ENCODE measurements at places on chromosomes 7 and 10. TPM values are rescaled to one million over a fixed set of nuclear protein-coding genes. Genes with fewer than 3 reads are reported as not detected.
A peak's percentile ranks its signal among the peaks of the same experiment; 100 is the strongest.

DNA sequence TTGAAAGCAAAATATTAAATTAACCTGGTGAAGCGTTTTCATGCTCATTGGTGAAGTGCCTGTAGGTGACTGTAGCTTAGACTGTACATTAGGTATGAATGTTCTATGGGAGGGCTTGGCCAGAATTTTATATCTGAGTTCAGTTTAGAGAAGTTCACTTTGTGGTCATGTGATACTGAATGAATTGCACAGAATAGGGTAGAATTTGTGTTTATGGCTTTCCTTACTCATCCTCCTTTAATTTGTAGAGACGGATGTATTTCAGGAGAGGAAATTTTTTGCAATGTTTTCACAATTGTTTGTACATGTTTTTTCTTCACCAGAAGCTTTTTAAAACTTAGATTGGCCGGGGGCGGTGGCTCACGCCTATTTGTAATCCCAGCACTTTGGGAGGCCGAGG lies 32.3 kb downstream of the REEP3 start:
- no peak for ATAC-seq

The LRRC17 gene
- 7.6 TPM for total RNA-seq

GRCh38 chr7:74183653-74184450 lies 9.7 kb downstream of the EIF4H start:
- peak; percentile 95 for ATAC-seq

The TMEM72 gene
- total RNA-seq, result 0.16 TPM

GRCh38 chr7:16883918-16884317 lies 2.1 kb upstream of the AGR3 start:
- no peak for ATAC-seq

DNA sequence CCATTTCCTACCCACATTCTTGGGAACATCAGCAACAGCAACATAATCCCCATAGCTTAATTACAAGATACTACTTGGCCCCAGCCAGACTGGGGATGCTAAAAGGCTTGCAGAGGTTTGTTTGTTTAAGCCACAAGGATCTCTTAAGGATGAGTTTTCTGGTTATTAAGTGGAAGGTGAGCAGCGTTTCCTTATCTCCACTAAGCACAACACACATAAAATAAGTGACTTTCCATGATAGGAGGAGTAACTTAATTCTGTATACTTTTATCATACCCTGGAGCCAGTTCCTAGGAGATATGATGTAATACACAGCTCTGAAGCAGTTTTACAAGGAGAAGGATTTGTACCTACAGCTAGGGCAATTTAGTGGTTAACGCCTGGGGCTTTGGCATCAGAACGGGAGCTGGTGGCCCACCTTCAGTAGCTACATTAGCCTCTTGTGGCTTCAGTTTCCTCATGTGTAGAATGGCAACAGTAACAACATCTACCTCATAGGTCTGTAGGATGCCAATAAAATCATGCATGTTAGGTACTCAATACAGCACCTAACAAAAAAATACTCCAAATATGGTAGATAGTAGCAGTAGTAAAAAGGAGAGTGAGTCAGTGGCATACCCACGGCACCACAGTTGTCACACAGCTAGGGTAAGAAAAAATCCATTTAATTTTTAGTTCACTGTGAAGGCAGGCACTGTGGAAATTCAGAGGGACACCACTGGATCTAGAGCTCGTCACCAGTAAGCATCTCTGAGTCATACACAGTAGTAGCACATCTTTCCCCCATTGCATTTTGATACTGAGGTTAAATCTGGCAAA lies 55.2 kb downstream of the DOCK4 start:
- ATAC-seq, result no peak

The AKR1C8 gene
- total RNA-seq, result 0.43 TPM

The FAM24B gene
- total RNA-seq, result 12.7 TPM

The KCNMA1 gene
- 19.8 TPM for total RNA-seq

DNA sequence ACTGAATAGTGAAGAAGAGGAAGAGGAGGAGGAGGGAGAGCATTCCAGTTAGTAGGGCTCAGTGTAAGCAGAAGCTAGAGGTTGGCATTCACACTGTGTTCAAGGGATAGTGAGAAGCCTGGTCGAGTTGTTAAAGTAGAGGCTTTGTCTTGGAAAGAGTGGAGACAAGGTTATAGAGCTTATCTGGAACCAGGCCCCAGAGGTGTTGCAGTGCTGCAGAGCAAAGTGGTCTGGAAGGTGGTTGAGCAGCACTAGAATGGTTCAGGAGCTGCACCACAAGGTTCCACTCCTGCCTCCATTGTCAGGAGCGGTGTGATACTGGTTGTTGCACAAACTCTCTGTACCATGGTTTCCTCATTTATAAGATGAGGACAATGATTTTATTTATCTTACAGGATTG lies 8.8 kb upstream of the PCGF5 start:
- ATAC-seq, result no peak

DNA sequence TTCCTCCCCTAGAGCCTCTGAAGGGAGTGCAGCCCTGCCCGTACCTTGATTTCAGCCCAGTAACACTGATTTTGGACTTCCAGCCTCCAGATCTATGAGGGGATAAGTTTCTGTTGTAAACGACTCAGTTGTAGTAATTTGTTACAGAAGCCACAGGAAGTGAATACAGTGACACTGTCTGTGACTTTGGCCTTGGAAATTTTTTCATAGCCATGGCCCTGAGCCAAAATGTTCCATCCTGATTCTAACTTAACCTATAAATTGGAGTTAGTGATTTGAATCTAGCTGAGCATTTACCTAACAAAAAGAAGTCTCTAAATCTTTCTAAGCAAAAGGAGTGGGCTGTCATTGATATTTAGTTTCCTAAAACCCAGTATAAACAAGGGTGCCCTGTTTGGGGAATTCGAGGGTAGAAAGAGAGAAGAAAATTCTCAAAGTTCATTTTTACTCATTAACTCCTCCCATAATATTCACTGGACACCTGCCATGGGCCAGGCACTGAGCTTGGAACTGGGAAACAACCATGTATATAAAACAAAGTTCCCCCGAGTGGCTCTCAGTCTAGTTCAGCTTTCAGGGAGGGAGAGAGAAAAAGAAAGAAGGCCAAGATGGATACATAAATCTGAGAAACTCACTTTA lies 162.3 kb downstream of the SKIDA1 start:
- no peak for ATAC-seq

The CRHR2 gene
- total RNA-seq, result 0.60 TPM

DNA sequence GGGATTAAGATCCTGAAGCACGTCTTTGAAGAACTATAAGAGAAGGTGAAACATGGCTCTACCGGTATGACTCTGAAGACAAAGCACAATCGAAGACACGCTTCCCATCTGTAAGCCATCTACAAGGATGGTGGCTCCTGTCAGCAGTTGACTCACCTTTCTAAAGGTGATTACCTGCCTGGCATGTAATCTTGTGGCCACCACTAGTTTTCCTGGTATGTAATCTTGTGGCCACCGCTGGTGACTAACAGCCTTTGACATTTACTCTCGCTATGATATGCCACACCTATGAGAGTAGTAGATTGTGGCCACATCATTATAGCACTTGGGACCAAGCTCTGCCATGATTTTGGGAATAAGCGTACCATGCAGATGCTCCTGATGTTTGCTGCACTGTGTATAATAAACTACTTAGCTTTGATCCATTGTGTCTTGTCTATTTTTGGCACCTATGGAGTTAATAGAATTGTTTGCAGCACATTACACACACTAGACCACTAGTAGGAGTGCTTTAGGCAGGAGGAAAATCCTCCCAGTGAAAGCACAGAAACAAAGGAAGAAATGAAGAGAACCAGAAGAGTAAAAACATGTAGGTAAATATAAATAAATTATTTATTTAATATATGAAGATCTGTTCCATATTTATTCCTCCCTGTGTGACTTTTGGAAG lies 59.8 kb downstream of the VAX1 start:
- ATAC-seq, result no peak

DNA sequence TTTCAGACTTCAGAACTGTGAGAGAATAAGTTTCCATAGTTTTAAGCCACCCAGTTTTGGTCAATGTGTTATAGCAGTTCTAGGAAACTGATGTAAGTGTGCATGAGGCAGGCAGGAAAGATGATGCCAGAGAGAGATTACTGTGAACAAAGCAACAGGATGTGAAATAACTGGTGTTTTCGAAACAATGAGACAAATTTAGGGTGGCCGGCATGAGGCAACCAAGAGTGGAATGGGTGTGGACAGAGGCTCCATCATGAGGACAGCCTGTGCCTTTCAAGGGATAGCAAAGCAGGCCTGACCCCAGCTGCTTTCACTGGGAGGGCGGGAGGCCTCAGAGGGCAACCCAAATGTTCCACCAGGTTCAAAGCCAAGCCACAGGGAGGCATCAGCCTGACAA lies 67.3 kb upstream of the UCN3 start:
- ATAC-seq, result no peak

The PIK3CG gene
- total RNA-seq, result 38.7 TPM

The CCDC172 gene
- total RNA-seq, result 0.53 TPM

The TCAF2 gene
- 0.67 TPM for total RNA-seq

The PRSS2 gene
- total RNA-seq, result not detected

GRCh38 chr10:30210296-30210695 lies 138.8 kb downstream of the MTPAP start:
- ATAC-seq, result no peak

GRCh38 chr7:7795203-7795602 lies 76.8 kb upstream of the RPA3 start:
- ATAC-seq, result no peak

DNA sequence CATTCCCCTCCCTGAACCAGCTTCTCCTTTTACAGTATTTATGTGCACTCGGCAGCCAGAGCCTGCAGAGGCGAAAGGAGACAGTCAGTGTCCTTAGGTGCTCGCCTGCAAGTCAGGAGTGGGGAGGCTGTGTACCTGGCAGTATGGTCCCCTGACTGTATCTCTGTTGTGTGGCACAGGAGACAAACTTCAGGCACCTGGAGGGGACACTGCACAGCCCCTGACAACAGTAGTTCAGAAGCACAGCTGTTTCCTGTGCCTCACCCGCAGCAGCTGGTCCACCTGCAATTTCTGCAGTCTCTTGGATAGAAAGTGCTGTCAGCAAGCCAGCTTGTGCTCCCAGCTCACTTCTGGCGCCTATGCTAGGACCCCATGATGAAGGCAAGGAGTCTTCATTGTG lies 73.4 kb upstream of the LAMB4 start:
- no peak for ATAC-seq

The PLEKHA8 gene
- total RNA-seq, result 26.0 TPM

DNA sequence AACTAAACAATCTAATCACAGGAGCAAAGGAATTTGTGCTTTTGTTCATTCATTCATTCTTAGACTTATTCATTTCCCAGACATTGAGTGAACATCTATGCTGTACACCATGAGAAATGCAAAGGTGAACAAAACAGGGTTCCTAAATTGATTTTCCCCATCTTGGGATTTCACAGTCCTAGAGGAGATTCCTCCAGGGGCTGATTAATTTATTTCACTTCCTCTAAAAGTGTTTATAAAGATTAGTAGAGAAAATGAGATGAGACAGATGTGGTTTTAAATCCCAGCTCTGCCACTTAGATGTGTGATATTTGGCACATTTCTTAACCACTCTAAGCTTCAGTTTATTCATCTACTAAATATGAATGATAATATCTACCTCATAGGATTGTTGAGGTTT lies 8.9 kb downstream of the CCDC71L start:
- no peak for ATAC-seq

The ECHDC3 gene
- total RNA-seq, result 0.59 TPM

- no peak for ATAC-seq
These were observed 19.7 kb downstream of the AHR start for GRCh38 chr7:17318146-17318545.

DNA sequence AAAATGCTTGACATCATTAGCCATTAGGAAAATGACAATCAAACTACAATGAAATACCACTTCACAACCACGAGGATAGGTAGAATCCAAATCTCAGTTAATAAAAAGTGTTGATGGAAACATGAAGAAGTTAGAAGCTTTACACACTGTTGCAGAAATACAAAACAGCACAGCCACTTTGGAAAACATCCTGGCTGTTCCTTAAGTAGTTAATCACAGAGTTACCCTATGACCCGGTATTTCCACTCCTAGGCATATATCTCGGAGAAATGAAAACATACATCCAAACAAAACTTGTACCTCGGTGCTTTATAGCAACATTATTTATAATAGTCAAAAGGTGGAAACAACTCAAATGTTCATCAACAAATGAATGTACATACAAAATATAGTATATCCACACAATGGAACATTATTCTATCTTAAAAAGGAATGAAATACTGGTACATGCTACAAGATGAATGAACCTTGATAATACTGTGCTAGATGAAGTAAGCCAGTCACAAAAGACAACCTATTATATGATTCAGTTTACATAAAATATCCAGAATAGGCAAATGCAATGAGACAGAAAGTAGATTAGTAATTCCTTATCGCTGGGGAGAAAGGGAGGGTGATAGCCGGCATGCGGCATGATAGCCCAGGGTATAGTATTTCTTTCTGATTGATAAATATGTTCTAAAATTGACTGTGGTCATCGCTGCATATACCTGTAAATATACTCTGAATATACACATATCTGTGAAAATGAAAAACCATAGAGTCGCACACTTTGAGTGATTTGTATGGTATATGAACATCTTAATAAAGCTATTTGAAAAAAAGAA lies 1.9 kb downstream of the VWDE start:
- ATAC-seq, result no peak

The PTEN gene
- 45.2 TPM for total RNA-seq

- peak; percentile 82 for ATAC-seq
These were observed 25.2 kb downstream of the FOXK1 start for GRCh38 chr7:4707217-4707741.

DNA sequence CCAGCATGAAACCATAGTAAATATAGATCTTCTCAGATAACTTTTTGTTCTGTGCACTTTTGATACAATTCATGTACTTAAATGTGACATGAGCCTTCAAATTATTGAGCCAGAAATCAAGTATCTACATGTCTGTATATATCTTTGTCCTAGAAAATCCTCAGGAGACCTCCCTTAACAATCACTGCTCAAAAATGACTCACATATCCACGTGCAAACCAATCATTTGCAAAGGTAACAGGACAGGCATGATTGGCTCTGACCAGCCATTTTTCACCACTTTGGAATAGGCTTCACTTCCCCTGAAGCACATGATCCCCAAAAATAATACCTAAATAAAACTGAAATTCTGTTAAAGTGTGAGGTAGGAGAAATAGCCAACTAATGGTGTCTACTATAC lies 902.5 kb downstream of the PCDH15 start:
- ATAC-seq, result no peak

- no peak for ATAC-seq
These were observed 1456.1 kb downstream of the GATA3 start for GRCh38 chr10:9510626-9511025.

- ATAC-seq, result no peak
These were observed 758.9 kb downstream of the GRM8 start for GRCh38 chr7:126493801-126494200.

GRCh38 chr7:106864298-106865081 lies 592 bp upstream of the PIK3CG start:
- ATAC-seq, result no peak

DNA sequence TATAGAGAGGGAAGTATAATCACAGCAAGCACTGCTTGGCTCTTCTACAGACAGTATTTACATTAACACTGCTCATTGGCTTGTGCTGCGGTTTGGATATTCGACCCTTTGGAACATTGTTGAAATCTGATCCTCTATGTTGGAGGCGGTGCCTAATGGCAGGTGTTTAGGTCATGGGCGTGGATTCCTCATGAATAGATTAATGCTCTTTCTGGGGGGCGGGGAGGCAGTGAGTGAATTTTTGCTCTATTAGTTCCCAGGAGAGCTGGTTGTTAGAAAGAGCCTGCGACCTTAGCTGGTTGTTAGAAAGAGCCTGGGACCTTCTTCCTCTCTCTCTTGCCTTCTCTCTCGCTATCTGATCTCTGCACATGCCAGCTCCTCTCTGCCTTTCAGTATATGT lies 77.3 kb upstream of the SVIL start:
- no peak for ATAC-seq

- ATAC-seq, result no peak
These were observed 82.3 kb upstream of the FZD1 start for GRCh38 chr7:91181949-91182348.

The CALY gene
- 12.4 TPM for total RNA-seq

The DGKI gene
- 16.3 TPM for total RNA-seq

Measured in motor neuron (in vitro differentiated cells).